Stimulated activated CD4-positive, alpha-beta T cell treated with anti-CD3 and anti-CD28 coated beads, TNF-alpha, amount 100 ng/mL, for 24 hours (primary cell): ENCODE measurements at places on chromosomes 1 and 21.

DNA sequence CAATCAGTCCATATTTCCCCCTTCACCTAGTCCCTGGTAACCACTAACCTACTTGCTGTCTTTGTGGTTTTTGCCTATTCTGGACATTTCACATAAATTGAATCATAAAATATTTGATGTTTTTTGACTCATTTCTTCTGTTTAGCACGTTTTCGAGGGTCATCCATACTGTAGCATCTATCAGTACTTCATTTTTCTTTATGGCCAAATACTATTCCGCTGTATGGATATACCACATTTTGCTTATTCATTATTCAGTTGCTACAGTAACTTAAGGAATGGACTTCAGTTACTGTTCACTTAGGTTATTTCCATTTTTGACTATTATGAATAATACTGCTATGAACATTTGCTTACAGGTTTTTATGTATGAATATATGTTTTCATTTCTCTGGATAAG is 12.3 kb downstream of the PBX1 start:
- DNase-seq = no peak

- DNase-seq = no peak
Measured at GRCh38 chr1:33152685-33153432, 29.0 kb downstream of the TRIM62 start.

DNA sequence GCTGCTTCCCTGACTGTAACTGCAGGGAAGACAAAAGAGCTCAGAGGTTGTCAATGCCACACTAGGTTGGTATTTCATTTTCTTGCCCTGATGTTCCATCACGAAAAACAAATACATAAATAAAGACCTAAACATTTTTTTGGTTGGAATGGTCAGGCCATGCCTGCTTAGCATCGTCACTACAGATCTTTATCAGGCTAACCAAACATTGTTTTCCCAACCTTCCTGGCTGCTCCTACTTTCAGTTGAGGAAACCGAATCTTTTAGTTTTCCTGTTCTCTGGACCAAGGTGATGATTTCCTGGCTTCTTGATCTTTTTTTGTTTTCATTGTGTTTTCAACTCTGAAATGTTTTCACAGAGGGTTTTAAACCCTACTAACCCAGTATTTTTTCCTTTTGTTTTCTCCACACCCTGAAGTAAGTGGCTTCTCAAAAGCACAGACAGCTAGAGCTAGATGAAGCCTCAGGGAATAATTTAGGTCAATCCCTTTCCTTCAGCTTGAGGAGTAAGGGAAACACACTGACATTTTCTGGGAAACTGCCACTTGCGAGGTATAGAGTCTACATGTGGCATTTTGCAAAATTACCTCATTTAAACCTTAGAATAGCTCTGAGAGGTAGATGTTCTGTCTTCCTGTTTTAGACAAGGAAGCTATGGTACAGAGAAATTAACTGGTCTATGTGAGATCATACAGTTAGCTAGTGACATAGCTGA is 67.2 kb upstream of the CNN3 start:
- DNase-seq = no peak

DNA sequence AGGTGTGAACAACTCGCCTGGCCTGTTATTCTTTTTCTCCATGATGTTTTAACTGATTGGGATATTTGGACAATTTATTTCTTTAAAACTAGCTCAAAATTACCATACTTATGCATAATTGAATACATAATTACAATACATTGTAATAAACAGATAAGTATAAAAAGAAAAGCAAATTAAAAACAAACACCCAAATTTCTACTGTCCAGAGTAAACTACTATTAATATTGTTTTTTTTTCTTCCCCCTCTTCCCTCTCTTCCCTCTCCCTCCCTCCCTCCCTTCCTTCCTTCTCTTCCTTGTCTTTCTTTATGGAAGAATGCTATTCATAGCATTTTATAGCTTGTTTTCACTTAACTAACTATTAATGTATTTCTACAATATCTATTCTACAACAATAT is 117.7 kb upstream of the IVNS1ABP start:
- DNase-seq = no peak

DNA sequence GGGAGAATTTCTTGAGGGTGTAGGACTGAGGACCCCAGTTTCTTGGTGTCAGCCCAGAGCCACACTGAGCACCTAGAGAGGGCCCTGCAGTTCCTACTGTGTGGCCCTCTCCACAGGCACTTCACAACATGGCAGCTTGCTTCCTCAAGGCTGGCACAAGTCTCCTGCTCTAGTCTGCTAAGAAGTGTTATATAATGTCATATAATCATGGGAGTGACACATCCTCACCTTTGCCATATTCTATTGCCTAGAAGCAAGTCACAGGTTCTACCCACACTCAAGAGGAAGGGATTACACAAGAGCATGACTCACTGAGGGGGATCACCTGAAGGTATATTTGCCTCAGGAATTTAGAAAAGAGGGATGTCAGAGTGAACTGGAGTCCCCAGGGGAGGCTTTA is 5.5 kb upstream of the SNX27 start:
- DNase-seq = no peak

DNA sequence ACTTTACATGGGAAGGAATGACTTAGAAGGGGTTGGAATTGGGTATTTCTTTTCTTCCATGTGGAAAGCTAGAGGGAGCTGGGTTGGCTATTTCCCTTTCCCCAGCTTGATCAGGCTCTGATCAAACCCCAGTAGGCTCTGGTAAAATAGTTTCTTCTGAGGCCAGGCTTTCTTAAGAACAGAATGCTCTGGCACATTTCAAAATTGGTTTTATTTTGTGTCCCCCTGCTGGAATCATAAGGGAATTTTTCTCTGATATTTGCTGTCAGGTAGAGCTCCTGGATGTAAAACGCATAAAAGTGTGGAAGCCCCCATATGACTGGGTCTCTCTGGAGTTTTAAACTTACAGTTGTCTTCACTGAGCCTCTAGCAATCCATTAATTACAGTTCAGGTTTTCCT is 17.1 kb upstream of the APOBEC4 start:
- no peak for DNase-seq

GRCh38 chr21:37805266-37805665 is 111.0 kb downstream of the KCNJ6 start:
- no peak for DNase-seq

DNA sequence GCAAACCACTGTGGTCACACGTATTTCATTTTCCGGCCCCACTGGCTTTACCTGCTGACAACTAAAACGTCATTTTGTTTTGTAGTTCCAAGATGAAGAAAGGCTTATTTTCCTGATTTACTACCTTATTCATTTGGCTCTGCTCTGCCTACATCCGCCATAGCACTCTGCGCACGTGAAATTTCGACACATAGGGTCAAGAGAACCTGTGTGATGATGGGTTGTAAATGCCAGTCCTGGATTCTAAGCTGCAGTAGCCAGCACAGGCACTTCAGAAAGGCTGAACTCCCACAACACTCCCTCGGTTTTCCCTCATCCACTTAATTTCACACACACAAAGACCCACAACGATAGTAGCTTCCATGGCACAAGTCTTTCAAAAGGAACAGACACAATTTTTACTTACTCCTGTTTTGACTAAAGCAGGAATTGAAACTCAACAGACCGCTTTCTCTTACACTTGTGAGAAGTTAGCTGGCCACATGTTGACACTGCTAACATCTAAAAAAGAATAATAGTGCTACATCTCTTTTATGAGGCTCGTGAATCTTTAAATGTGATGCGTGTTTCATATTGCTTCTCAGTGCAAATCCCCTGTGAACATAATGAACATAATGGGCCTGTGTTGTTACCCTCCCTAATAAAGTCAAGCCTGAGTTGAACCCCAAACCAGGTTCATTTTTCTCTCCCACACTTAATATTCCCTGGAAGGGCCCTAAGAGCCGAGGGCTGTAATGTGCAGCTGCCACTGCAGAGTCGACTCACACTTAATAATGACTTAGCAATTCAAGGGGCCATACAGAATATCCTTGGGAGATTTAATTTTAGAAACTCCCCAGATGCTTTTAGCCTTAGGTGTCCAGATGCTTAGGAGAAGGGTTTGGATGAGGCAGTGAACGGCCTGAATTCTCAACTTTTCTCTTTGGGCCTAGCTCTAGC is 1.5 kb upstream of the RUNX1 start:
- DNase-seq = no peak

DNA sequence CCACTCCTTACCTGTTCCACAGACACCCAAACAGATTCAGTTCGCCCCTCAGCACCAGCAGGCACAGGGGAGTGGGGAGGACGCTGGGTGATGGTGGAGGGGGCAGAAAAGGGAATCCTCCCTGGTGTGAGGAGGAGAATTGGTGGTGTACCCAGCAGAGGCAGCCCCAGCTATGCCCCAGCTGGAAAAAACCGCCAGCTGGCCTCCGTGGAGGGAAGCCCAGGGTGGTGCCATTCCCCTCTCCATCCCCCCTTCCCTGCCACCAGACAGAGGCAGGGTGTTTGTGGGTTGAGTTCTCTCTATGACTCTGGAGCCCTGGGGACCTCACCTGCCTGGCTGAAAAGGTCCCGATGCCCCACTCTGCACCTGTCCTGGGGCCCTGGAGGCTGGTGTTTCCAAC is 27.9 kb downstream of the OPTC start:
- no peak for DNase-seq

- DNase-seq = no peak
Measured at GRCh38 chr1:22935433-22935832, 37.2 kb downstream of the LACTBL1 start.

GRCh38 chr1:230123280-230124185 is 56.5 kb downstream of the GALNT2 start:
- no peak for DNase-seq

DNA sequence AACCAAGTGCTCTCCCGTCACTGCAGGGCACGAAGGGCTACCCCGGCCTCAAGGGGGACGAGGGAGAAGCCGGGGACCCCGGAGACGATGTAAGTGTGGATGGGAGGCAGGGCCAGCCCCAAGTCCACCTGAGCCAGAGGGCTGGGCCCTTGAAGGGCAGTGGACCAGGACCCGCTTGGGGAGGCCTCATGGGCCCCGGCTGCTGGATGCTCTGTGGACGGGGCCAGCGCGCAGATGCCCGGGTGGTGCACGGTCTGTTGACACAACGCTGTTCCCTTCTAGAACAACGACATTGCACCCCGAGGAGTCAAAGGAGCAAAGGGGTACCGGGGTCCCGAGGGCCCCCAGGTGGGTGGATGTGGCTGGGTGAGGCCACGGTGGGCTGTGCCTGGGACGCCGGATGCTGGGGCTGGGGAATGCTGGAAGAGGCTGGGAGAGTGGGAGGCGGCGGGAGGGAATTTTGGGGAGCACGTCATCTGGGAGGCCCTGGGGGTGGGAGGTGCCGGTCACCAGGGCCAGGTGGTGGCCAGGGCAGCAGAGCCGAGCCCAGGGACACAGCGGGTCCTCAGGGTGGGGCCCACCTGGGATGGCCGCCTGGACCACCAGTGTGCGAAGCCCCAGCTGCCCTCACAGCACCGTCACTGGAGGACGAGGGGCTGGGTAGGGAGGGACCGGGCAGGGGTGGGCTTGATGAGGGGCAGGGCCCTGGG is 17.5 kb downstream of the COL6A1 start:
- DNase-seq = no peak

DNA sequence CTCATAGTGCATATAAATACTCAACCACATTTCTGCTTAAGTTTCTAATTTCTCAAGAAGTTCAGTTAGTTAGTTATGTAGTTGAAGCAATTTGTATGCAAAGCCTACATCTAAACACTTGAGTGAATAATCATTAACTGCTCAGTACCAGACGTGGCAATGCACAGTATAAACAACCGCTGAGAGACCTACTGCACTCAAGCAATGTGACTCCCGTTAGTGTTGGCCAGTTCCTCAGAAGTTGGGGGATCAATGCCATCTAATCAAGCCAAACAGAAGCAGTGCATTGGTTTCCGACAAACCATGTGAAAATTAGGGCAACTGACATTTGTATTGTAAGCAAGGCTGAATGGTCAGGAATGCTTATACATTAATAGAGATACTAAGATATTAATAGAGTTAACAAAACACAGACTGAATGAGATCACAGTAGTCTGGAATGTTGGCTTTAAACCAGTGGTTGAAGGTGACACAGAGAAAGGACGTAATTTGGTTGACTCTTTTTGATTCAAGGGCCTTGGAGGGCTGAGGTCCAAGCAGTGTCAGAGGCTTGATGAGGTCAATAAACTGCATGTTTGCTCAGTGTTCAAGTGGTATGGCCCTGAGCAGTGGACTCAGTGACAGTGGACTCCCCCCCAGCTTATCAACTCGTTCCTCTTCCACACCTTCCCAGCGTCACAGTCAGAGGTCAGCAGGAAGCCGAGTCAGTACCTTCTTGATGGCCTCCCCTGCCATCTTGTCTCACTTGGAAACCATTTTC is 255.5 kb downstream of the CTH start:
- DNase-seq = no peak

- no peak for DNase-seq
Measured at GRCh38 chr1:224157316-224157715, 25.7 kb upstream of the DEGS1 start.

DNA sequence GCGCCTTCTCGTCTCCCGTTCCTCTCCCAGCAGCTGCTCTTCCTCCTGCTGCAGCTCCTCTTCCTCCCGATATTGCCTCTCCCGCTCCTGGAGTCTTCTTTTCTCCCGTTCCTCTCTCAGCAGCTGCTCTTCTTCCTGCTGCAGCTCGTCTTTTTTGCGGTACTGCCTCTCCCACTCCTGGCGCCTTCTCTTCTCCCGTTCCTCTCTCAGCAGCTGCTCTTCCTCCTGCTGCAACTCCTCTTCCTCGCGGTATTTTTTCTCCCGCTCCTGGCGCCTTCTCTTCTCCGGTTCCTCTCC is 5.3 kb downstream of the TCHH start:
- DNase-seq = no peak

- DNase-seq = no peak
Measured at GRCh38 chr1:207070811-207071210, 17.7 kb downstream of the PFKFB2 start.

- no peak for DNase-seq
Measured at GRCh38 chr1:49864581-49864980, 159.2 kb downstream of the AGBL4 start.

DNA sequence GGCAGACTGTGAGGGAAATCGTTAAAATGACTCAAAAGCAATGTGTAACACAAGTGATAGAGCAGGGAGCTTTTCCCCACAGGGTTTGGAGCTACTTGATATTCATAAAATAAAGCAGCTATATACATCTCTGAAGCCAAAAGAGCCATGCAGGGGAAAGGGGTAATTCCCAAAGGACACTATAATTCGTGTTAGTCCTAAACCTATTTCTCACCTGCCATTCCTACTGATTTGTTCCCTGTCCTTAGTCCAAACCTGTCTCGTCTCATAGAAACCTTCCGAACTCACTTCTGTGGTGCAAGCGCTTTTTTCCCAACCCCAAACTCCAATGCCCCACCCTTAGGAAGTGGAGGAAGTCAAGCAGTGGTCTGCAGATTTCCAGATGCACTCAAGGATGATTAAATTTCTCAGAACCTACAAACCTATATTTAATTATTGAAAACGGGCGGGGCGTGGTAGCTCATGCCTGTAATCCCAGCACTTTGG is 946 bp upstream of the HNRNPR start:
- no peak for DNase-seq

GRCh38 chr1:234507089-234507488 is 28.1 kb upstream of the TARBP1 start:
- DNase-seq = no peak

GRCh38 chr21:32843561-32843960 is 72.0 kb upstream of the PAXBP1 start:
- DNase-seq = no peak

DNA sequence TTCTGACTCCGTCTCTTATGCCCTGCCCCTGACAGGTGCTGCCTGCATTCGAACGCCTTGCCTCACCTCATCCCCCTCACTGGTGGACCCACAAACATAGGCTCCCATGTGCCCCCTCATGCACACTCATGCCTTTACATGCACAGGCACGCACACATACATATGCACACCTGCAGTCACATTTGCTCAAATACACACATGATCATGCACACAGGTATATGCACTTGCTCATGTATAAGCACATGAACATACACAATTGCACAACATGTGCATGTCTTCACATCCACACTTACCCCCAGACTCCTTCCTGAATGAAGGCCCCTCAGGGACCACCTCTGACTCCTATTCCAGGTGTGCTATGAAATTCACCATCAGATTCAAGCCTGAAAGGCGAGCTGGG is 506.9 kb downstream of the PTPRU start:
- DNase-seq = no peak
